Stimulated activated CD4-positive, alpha-beta T cell treated with anti-CD3 and anti-CD28 coated beads, Interleukin-1b, Interleukin-23, amount 100 ng/mL, for 1 hour (primary cell): ENCODE measurements at places on chromosomes 12 and 14.

- DNase-seq, result no peak
These were observed 88.3 kb downstream of the NPAS3 start for GRCh38 chr14:33026850-33027430.

DNA sequence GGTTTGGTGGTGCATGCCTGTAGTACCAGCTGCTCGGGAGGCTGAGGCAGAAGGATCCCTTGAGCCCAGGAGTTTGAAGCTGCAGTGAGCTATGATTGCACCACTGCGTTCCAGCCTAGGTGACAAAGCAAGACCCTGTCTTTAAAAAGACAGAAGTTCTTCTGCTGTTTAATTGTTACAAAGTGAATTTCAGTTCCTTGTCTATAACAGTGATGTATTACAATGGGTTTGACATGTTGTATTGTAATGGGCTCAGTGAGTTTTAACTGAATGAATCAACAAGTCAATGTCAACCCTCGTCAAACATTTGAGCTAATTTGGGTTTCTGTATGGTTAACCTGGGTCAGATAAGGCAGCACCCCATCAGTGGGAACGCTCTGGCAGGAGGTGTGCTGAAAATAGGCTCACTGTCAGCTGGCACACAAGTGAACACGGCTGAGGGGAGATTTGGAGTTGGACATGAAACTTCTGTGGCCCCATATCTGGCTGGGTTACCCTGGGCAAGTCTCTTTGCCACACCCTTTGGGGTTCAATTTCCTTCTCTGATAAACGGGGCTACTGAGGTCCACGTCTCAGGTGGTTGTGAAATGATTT, 14.0 kb upstream of the TRPV4 start:
- no peak for DNase-seq

- no peak for DNase-seq
These were observed 225.2 kb downstream of the FUT8 start for GRCh38 chr14:65637780-65638179.

- no peak for DNase-seq
These were observed 119.0 kb upstream of the ATP2B1 start for GRCh38 chr12:89827592-89827991.

DNA sequence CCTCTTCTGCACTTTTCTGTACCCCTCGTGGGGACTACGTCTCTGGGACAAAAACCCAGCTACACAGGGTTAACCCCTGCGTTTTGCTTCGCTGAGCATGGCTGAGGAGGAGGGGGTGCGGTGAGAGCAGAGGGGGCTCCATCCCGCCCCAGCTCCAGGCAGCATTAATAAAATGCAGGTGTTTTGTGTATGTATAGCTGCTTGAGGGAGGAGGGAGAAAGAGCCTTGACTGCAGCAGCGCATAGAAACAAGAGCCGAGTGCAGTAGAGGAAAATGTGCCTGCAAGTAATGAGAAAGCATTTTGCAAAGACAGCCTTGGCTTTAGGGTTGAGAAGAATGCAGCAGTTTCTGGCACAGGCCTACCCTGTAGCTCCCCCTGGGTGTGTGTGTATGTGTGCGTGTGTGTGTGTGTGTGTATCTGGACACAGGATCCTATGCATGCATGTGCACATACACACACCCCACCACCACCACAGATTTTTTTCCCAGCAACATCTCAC, 103.9 kb downstream of the ZFP36L1 start:
- no peak for DNase-seq
